ENCODE measurements at places on chromosomes 11 and 22.

- no peak overlapping the region for H3K27ac ChIP-seq
- H3K4me1 ChIP-seq = no peaks in the 10 kb centered on the region
- DNase-seq = no peak
- H3K4me3 ChIP-seq = no peak overlapping the region
- H3K36me3 ChIP-seq = no peaks in the 10 kb centered on the region
- H3K27me3 ChIP-seq = no peaks in the 10 kb centered on the region
Measured at GRCh38 chr11:67500831-67501715, 4.1 kb downstream of the PITPNM1 start.

DNA sequence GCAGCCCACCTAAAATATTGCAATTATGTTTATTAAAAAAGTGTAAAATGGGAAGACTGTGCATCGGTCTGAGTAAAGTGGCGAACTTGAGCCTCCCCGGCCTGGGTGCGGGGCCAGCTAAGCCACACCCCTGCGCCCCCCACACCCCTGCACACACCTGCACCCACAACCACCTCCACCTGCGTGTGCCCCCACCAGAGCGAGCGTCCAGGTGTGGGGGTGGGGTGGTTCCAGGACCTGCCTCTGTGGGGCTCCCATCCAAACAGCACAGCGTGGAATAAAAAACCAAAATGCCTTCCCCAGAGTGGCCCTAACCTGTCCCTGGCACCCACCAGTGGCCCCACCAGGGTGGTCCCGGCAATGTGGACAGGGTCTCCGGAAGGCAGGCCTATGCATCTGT is 30.1 kb upstream of the CARS1 start:
- H3K4me1 ChIP-seq = no peaks in the 10 kb centered on the region
- no peak for DNase-seq
- no peaks in the 10 kb centered on the region for H3K36me3 ChIP-seq
- no peak overlapping the region for H3K27ac ChIP-seq

DNA sequence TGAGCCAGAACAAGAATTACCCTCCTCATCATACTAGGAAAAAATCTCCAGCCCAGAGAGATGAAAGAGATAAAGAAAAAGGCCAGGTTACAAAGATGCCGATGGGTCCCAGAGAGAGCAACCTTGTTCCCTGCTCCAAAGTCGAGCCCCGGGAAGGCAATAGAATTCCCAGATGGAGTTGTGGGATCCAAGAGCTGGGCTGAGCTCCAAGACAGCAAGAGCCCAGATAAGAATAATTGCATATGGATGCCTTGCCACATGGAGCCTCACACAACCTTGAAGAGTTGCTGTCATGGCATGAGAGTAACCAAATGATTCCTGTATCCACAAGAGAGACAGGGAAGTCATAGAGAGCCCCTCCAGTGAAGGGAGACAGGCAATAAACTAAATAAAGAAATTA is 30.9 kb downstream of the IL10RA start:
- no peaks in the 10 kb centered on the region for H3K36me3 ChIP-seq
- H3K27ac ChIP-seq = no peak overlapping the region
- no peaks in the 10 kb centered on the region for H3K4me1 ChIP-seq
- DNase-seq = no peak
- H3K27me3 ChIP-seq = no peaks in the 10 kb centered on the region

DNA sequence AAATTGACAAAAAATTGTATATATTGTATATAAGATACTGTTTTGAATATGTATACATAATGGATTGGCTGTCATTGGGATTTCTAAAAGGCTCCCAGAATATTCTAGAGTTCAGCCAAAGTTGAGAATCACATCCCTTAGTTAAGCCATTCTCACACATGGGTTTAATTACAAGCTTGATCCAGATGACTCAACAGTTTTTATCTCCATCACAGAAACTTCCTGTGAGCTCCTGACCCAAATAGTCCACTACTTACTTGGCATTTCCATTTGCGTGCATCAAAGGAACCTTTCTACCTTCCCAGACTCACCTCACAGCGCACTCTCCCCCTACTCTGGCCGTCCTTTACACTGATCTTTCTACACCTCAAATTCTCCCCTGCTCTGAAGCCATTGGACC is 184.8 kb upstream of the ARHGAP20 start:
- no peaks in the 10 kb centered on the region for H3K27me3 ChIP-seq
- no peaks in the 10 kb centered on the region for H3K36me3 ChIP-seq
- H3K27ac ChIP-seq = no peak overlapping the region
- H3K4me3 ChIP-seq = no peak overlapping the region
- DNase-seq = no peak
